ENCODE measurements at places on chromosomes 3 and 15.

DNA sequence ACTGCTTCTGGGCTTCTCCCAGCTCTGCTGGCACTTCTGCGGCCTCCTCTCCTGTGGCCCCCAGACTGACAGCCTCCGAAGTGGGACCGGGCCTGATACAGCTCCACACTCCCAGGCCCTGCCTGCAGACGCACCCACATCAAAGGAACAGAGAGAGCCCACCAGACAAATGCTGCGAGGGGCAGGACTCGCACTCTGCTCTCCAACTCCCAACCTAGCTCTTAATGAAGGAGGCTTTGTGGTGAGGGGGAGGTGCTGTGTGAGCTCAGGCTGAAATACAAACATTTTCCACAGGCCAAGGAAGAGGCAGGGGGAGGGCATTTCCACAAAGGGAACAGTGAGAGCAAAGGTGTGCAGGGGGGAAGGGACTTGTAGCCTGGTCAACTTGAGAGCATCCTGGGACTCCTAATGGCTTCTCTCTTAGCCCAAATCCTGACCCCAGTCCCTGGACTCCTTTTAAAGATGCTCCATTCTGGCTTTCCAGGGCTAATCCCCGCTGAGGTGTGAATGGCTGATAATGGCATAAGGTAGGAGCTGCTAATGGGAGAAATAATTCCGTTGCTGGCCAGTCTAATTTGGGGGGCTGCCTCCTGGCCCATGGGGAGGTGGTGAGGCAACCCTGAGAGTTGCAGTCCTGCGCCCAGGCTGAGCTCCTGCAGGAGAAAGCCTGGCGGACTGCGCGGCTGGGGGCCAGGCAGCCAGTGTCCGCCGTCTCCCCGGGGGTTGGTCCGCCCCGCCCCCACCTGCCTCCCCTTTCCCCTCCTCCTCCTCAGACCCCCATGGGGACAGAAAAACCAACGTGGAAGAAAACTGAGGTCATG, 9.6 kb downstream of the LINGO1 start:
- DNase-seq: peak; percentile 67

GRCh38 chr15:31163769-31164572, 62.4 kb upstream of the TRPM1 start:
- DNase-seq: no peak

- DNase-seq: no peak
These were observed 129.4 kb downstream of the LPP start for GRCh38 chr3:188283347-188283746.

- DNase-seq: peak; percentile 68
These were observed 15.4 kb downstream of the IDH2 start for GRCh38 chr15:90086868-90087268.

DNA sequence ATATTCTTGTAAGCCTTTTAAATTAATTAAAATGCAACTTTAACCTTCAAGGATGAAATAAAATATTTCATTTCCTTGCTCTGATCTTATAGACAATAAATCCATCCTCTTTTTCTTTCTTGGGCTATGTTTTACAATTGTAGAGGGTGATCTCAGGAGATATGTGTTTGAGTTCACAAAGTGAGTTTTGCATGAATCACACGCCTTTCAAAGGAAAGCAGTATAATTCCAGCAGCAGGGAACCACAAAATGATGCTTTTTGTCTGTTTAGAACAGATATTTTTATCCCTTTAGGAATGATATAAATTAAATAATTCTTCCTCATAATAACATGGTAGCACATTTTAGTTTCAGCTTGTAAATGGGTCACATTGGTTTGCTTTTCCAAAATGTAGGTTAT, 191.2 kb downstream of the SEMA6D start:
- no peak for DNase-seq

DNA sequence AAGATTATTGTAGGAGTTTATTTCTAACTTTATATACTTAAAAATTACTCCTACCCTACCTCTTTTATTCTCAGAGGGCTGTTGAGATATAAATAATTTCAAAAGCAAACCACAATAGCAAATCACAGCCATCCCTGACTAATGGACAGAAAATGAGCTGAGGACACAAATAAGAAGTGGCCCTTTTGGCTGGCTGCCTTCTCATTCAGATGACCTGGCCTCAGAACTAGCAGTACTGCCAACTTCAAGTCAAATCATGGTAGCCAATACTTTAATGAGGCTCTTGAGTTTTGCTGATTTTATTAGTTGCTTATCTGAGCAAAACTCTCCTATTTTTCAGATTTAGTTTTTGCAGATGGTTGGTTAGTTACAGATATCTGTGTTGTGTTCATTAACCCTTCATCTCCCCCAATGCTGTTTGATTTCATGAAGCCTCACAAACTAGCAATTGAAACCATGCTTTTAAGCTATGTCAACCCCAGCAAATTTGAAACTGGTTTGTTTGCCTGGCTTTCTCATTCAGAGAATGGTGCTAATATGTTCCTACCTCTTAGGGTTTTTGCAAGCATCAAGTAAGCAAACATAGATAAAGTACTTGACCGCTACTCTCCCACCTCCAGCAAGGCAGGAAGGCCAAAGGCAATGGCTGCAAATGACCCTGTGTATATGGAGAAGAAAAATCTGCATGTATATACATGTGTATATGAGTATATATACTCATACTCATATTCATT, 73.4 kb upstream of the HACD2 start:
- no peak for DNase-seq

DNA sequence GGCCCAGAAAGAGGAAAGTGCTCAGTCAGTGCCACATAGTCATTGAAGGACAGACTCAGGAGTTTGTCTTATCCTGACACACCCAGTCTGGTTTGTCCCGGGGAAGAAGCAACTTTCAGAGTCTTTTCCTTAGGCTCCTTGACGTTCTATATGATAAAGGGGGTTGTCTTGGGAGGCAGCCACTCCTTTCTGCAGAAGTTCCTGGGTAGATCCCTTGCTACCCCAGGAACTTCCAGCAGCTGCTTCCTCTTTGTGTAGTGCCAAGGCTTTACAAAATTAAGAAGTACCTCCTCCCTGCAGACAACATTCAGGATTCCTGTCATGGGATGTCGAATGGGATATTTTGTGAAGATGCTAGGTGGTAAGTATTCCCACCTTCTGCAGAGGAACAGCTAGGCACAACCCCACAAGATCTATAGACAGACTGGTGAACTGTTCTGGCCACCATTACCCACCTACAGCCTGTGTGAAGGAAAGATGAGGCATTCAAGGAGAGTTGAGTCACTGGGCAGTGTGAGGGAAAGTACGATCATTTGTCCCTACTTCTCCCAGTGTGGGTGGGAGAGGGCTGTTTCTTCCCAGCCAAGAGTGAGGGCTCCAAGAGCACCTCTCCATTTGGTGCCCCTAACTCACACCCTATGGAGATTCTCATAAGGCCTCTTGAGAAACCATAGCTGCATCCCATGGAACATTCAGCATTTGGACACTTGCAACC, 11.3 kb downstream of the TMEM266 start:
- no peak for DNase-seq

- DNase-seq: no peak
These were observed 382 bp upstream of the COX17 start for GRCh38 chr3:119677641-119677934.

- DNase-seq: no peak
These were observed 73.0 kb downstream of the SUMF1 start for GRCh38 chr3:4394048-4394447.

DNA sequence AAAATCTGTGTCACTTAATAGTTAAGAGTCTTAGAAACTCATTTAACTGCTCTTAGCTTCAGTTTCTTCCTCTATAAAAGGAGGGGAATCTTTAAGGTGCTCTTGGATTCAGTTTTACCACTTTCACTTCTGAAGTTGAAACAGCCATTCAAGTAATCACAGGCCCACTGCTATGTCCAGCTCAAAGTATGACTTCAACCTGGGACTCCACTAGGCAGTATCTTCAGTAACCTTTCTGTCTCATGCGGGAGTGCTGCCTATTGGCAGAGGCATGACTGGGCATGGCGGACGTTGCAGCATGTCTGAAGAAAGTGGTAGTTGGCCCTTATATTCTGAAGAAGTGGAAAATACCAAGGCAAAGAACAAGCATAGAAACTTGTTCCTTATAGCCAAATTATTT, 92.3 kb downstream of the DHX30 start:
- no peak for DNase-seq

GRCh38 chr15:28093752-28094535, 5.2 kb downstream of the OCA2 start:
- no peak for DNase-seq

- no peak for DNase-seq
These were observed 43.8 kb downstream of the POMGNT2 start for GRCh38 chr3:43062040-43062563.

- DNase-seq: no peak
These were observed 161.5 kb downstream of the FEZF2 start for GRCh38 chr3:62211675-62212429.

- no peak for DNase-seq
These were observed 217.9 kb downstream of the SATB1 start for GRCh38 chr3:18207226-18207625.

GRCh38 chr3:138072796-138073195, 42.6 kb downstream of the DZIP1L start:
- peak; percentile 67 for DNase-seq

GRCh38 chr3:158769549-158769948, 32.3 kb upstream of the MFSD1 start:
- DNase-seq: no peak

DNA sequence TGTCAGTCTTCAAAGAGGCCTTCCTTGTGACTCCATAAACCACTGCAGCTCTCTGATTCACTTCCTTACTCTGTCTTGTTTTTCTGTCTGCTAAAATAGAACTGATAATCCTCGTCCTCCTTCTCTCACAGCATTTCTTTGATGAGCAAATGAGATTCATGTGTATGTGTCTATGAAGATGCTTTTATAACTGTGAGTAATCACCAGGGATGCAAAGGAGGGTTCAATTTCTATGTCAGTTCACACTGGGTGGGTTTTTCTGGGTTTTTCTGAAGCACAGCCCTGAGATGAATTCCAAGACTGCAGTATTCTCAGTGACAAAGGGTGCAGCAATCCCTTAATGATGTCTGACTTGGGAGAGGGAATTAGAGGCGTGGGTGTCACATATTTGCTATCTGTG, 746.6 kb upstream of the CFAP20DC start:
- no peak for DNase-seq

GRCh38 chr3:184315543-184315867, 1.1 kb downstream of the EIF4G1 start:
- no peak for DNase-seq

- peak; percentile 46 for DNase-seq
These were observed 113.2 kb upstream of the ALDH1A3 start for GRCh38 chr15:100766243-100767000.

DNA sequence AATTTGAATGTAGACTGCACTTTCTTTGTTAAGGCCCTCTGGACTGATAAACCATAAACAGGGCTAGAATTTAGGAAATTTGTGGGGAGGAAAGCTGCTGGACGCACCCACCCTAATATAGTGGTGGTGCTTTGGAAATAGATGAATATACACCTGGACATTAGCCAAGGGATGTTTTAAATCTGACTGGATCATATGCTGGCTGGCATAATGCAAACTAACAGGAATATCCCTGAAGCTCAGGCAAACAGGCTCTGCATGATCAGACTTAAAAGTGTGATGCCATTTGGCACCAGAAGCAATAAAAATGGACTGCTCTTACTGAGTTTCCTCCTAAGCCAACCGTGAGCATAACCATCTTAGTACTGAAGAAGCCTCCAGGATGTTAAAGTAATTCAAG, 465.8 kb upstream of the ROBO1 start:
- no peak for DNase-seq

DNA sequence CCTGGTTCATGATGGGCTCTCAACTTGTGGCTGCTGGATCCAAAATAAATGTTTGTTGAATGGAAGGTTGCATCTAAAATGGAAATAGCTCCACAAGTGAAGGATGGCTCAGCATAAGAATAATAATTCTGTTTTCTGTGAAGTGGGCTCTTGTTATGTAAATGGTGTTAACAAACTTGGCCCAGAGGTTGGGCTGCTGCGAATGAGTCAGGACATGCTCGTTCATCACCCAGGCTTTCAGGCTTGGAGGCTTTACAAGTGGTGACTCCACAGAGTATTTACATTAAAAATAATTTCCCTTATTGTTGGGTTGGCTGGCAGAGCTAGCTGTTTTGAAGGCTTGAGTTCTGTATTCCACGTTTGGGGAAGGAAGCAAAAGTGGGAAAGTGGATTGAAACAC, 60.5 kb downstream of the ITGB5 start:
- peak; percentile 57 for DNase-seq

GRCh38 chr3:49616491-49616941, 57.6 kb upstream of the APEH start:
- DNase-seq: peak; percentile 44

DNA sequence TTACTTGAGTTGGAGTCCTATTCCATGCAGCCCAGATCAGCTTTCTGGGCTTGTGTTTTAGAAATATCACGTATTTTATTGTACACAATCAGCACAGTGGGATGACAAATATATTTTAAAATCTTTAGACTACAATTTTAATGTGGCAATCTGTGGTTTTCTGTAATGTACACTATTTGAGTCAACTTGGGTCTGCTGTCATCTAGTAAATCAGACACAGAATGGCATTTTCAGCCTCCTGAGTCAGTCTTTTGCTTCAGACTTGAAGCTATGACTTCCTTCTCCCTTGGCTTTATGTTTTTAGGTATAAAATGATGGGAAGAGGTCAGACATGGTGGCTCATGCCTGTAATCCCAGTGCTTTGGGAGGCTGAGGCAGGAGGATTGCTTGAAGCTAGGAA, 232.1 kb downstream of the NECTIN3 start:
- DNase-seq: no peak

- DNase-seq: no peak
These were observed 188.1 kb downstream of the FOXP1 start for GRCh38 chr3:71395470-71395869.

DNA sequence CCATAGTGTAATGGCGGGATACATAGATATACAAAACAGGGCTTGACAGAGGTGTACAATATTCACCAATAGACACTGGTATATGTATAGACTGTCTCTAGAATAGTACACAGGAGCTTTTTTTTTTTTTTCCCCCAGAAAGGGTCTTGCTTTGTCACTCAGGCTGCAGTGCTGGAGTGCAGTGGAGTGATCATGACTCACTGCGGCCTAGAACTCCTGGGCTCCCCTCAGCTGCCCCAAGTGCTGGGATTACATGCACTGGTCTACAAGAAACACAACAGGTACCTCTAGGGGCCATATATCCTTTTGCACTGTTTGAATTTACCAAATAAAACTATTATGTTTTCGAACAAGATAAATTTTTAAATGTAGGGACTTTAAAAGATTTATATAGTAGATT, 12.3 kb downstream of the RHOA start:
- DNase-seq: no peak
